ENCODE measurements at places on chromosomes 12 and 14.

DNA sequence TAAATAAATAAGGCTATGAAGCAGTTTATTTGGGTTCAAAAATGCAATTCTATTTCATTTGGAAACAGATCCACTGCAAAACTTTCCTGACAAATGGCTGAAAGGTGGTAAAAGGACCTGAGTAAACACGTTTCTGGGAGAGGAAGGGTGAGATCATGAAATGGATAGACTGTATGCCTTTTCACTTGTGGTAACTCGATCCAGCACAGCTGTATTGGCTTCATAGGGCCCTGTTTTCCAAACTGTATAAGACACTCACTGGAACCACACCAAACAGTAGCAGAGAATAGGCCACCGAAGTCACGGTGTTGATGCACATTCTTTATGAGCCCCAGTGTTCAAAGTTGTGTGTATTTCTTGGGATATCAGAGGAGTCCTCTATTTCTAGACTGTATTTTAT, 325.2 kb upstream of the DIO2 start:
- no peak for DNase-seq

DNA sequence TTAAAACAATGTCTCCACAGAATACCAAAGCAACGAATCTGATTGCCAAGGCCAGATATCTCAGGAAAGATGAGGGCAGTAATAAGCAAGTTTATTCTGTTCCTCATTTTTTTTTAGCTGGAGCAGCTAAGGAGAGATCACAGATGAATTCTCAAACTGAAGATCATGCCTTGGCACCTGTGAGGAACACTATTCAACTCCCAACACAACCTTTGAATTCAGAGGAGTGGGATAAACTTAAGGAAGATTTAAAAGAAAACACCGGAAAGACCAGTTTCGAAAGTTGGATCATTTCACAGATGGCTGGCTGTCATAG, 994 bp downstream of the PRORP start:
- DNase-seq = no peak

GRCh38 chr12:80195074-80195726, 95.9 kb downstream of the OTOGL start:
- no peak for DNase-seq

GRCh38 chr12:112031472-112031871, 18.2 kb downstream of the ERP29 start:
- no peak for DNase-seq

GRCh38 chr14:53924753-53925152, 31.9 kb downstream of the BMP4 start:
- no peak for DNase-seq

DNA sequence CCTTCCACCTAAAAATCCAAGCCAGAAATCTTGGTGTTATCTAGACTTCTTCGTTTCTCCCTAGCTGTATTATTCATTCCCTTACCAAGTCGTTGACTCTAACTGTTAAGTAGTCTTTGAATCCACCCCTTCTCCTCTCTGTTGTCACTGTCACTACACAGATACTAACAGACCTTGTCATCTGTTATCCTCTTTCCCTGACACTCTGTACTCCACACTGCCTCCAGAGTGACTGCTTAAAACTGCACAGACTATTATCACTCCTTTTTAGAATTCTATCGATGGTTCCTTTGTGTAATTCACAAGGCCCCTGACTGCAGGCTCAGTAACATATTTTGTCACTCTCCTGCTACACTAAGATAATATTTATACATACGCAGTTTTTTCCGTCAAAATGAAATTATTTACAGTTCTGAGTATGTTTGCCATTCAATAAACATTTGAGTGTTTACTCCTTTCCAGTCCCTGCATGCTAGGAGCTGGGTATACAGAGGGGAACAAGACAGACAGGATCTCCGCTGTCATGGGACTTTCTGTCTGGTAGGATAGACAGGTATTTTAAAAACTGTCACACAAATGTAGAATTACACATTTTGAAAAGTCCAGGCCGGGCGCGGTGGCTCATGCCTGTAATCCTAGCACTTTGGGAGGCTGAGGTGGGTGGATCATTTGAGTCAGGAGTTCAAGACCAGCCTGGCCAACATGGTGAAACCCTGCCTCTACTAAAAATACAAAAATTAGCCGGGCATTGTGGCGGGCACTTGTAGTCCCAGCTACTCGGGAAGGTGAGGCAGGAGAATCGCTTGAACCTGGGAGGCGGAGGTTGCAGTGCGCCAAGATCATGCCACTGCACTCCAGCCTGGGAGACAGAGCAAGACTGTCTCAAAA, 3.8 kb downstream of the MARS1 start:
- no peak for DNase-seq

All from activated CD8-positive, alpha-beta memory T cell treated with anti-CD3 and anti-CD28 coated beads for 4 hours (primary cell).